CD4-positive, alpha-beta T cell treated with Interferon gamma for 1 hour (primary cell): ENCODE measurements at places on chromosomes 12 and 14.

DNA sequence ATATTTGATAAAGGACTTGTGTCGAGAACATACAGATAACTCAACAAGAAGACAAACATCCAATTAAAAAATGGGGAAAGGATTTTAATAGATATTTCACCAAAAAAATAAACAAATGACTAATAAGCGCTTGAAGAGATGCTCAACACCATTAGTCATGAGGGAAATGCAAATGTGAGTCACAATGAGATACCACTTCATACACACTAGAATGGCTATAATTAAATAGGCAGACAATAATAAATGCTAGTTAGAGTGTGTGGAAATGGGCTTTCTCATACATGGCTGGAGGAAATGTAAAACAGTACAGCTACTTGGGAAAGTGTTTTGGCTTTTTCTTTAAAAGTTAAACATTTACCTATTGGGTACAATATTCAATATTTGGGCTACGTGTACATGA, 34.8 kb downstream of the DLK1 start:
- no peak for DNase-seq

GRCh38 chr12:92158796-92159439, 13.3 kb upstream of the BTG1 start:
- no peak for DNase-seq

GRCh38 chr12:26537126-26537525, 295.9 kb downstream of the ITPR2 start:
- no peak for DNase-seq

GRCh38 chr12:48198672-48198971, 4.5 kb downstream of the OR10AD1 start:
- DNase-seq, result peak; percentile 26

DNA sequence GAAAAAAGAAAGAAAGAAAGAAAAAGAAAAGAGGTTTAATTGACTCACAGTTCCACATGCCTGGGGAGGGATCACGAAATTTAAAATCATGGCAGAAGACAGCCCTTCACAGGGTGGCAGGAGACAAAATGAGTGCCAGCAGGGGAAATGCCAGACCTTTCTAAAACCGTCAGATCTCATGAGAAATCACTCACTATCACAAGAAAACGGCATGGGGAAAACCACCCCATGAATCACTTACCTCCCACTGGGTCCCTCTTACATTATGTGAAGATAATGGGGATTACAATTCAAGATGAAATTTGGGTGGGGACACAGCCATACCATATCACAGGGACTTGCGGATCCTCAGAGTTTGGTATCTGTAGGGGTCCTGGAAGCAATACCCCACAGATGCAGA, 16.3 kb upstream of the EGLN3 start:
- no peak for DNase-seq

DNA sequence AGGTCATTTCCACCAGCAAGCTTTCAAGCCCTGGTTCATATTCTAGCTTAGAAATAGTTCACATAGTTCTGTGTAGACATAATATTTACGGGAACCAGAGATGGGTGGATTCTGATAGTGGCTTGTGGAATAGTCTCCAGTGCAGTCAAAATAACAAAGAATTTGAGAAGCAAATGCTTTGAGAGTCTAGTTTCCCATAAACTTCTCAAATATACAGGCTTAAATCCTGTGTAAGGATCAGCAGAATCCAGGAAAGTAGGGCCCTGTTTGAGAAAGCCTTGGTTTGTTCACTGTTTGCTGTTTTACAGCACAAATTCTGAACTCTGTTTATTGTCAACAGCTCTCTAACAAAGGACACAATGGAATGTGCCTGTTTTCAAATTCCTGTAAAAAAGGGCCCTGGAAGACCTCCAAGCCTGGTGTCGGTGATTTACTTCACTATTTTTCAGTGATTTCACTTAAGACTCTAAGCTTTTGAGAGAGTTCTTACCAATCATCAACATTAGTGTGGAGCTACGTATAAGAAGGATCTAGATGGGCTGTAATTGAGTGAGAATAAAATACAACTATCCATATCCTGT, 11.4 kb upstream of the FOS start:
- DNase-seq, result no peak

DNA sequence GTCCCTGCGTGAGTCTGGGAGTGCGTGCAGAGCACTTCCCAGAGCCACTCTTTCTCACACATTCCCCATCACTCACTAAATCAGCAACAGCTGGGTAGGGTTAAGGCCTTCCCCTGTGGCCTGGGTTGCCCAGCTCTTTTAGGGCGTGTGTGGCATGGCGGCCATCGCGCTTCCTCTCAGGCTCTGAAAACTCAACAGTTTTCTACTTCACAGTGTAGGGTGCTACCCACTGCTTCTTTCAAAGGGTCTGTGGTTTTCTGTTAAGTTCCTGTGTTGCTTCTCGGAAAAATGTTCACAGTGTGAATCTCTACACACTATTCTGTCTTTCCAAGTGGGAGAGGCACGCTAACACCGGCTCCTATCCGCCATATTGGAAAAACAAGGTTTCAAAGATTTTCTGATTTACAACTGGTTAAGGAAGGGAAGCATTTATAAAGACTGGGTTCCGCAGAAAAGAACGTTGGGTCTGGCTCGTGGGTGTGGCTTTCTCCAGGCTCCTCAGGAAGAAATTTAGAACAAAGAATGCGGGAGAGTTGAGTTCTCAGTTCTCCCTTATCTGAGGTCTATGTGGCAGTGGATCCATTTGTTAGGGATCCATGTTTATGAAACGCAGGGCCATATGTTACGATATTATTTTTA, 34.9 kb upstream of the AEBP2 start:
- DNase-seq, result no peak

DNA sequence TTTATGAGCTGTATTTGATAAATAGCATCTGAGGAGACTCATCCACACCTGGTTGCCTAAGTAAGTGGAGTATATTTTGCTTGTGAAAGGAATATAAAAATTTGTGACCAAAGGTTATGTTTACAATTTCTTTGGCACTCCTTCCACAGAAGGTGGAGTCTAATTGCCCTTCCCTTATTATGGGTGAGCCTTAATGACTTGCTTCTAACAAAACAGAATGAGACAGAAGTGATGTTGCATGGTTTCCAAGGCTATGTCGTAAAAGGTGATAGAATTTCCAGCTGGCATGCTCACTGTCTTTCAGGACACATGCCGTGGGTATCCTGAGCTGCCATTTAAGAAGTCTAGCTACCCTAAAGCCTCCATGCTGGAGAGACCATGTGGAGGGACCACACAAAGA, 116.8 kb upstream of the ABCD2 start:
- no peak for DNase-seq

DNA sequence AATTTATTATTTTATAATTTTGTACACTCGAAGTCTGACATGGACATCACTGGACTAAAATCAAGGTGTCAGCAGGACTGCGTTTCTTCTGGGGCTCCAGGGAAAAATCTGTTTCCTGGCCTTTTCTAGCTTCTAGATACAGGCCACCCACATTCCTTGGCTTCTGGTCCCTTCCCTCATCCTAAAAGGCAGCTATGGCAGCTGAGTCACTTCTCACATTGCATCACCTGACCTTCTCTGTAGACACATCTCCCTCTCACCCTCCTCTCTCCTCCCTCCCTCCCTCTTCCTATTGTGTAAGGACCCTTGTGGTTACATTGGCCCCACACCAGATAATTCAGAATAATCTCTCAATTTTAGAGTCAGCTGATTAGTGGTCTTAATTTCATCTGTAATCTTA, 92.4 kb downstream of the RPS6KA5 start:
- DNase-seq, result no peak

GRCh38 chr12:1355396-1355795, 239.0 kb downstream of the FBXL14 start:
- no peak for DNase-seq

- DNase-seq, result no peak
Measured at GRCh38 chr12:116426391-116427136, 132.6 kb upstream of the MAP1LC3B2 start.
